ENCODE measurements at places on chromosomes 6 and 20. TPM values are rescaled to one million over a fixed set of nuclear protein-coding genes. Genes with fewer than 3 reads are reported as not detected.

DNA sequence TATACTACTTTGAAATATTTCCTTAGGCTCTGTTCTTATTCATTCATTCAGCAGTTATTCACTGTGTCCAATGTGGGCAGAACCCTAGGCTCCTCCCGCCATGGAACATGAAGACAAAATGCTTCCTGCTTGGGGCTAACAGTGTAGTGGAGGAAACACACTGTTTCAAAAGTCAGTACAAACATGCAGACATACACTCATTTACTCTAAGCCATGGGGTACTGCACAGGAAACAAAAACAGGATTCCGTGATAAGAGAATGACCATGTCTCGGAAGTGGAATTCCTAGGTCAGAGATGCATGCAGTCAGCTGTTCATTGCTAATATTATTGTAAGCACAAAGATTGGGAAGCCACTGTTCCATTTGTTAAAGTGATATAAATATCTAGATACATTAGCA, 18.4 kb upstream of the FAM209A start:
- DNase-seq, result no peak

DNA sequence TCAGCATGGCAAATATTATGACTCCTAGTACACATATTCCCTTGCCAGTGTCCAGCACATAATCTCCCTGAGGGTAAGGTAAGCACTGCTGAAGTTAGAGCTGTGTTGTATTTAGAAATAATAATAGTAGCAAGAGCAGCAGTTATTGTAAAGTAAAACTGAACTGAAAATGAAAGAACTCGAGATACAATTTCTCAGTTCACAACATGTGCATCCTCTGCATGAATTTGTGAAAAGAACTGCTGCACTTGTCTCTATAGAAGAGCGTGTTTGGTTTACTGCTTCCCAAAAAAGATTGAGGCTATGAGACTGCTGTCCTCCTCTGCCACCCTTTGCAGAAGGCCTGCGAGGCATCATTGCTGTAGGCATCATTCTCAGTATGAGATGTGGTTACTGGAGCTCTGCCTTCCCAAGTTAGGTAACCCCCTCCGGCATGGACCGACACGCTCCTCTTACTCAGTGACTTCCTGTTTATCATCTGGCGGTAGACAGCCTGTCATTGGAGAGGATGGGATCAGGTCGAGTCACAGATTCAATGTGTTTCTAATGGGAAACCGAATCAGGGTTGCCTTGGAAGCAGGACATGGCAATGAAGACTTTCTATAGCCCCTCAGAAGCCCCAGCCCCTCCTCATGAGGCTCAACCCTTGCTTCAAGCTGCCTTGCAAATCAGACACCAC, 48.1 kb downstream of the SLC24A3 start:
- no peak for DNase-seq

The ZFP64 gene
- total RNA-seq, result 10.8 TPM

DNA sequence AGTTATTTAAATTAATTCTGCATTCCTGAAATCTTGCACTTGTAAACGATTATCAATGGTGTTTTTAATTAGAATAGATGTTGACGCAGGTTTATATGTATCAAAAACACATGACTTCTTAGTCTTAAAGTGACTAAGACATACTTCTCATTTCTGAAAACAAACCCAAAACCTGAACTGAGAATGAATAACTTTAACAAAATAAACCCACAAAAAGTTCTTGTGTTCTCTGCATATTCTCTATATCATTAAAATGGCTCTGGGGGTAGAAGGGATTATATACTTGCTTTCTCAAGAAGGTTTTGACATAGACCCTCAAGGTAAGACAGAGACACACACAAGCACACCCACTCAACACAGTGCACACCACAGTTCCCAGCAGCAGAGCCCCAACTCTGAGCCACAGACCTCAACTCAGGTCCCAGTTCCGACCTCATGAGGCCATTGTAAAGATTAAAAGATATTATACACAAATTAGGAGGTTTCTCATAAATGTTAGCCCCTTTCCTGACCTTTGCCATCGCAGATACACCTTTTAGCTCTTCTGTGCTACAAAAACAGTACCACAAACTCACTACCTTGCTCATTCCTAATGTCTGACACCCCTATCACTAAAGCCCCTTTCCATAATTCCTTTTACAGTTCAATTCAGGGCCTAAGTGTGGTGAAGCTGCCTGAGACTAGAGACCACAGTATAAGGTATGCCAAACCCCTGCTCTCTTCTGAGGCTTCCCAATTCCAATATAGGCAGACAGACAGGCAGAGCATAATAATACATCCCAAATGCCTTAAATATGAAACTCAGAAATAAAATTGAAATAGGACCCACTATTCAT, 267.8 kb downstream of the PTPRK start:
- no peak for DNase-seq

- DNase-seq, result no peak
Observed at GRCh38 chr6:10951675-10952282, 64.9 kb downstream of the SYCP2L start.

DNA sequence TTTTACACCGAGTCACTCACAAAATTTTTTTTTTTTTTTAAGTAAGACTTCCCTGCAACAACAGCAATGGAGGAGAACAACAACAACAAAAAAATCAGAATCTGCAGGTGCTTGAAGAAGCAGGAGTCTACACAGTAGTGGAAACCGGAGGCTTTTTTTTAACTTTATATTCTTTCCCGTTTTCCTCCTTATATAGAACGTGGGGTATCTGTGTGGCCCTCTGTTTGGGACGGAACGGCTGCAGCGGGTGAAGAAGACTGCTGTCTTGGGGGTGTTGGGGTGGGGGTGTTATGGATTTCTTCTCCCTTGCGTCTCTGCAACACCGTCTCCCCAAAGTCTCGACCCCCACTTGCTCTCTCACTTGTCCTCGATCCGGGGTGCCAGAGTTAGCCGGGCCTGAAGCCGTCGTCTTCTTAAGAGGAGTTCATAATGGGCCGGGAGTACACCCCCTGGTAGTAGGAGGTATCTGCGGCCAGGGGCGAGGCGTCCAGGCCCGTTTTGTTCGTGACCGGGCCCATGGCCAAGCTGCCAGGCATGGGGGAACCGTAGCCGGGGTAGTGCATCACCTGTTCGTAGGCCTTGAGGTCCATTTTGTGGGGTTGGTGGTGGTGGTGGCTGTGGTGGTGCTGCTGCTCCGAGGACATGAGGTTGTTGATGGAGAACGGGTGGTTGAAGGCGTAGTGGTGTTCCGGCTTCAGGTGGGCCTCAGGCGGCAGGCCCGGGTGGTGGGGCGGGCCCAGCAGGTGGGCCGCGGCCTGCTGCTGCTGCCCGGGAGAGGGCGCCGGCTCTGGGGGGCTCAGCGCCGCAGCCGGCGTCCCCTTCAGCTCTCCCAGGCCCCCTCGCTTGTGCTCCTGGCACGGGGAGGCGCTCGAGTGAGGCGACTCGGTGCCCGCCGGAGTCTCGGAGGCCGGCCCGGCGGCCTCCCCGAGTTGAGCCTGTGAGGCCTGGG, 2.7 kb downstream of the FOXA2 start:
- DNase-seq, result no peak

DNA sequence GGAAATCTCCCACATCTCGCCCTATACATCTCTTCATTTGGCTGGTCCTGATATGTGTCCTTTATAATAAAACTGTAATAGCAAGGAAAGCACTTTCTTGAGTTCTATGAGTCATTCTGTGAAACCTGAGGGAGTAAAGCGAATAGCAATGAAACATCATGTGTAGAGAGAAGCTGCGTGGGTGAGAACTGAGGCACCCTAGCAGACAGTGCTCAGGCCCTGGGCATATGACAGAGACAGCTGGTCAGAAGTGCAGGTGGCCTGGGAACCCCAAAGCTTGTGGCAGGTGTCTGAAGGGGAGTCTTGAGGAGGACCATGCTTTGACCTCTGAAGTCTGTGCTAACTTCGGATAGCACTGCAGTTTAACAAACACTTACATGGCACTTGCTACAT, 1.3 kb upstream of the BLOC1S5 start:
- DNase-seq, result no peak

DNA sequence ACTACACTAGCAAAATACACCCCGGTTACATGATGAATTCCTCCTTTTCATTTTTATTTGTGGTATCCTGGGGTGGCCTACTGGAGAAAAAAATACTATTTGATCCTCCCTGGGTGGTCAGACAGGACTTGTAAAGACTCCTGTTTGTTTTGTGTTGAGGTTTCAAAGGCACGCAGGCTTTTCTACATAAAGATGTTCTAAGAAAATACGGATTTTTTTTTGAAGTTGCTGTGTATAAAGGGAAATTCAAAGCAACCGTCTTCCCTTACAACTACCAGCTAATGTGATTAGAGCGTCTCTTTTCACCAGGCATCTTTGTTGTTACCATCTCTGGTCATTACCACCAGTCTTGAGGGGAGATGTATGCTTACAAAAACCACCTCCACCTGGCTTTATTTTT, 187.1 kb downstream of the SOX4 start:
- no peak for DNase-seq

The SLC17A1 gene
- not detected for total RNA-seq

- no peak for DNase-seq
Observed at GRCh38 chr20:58554541-58554940, 39.3 kb upstream of the APCDD1L start.

DNA sequence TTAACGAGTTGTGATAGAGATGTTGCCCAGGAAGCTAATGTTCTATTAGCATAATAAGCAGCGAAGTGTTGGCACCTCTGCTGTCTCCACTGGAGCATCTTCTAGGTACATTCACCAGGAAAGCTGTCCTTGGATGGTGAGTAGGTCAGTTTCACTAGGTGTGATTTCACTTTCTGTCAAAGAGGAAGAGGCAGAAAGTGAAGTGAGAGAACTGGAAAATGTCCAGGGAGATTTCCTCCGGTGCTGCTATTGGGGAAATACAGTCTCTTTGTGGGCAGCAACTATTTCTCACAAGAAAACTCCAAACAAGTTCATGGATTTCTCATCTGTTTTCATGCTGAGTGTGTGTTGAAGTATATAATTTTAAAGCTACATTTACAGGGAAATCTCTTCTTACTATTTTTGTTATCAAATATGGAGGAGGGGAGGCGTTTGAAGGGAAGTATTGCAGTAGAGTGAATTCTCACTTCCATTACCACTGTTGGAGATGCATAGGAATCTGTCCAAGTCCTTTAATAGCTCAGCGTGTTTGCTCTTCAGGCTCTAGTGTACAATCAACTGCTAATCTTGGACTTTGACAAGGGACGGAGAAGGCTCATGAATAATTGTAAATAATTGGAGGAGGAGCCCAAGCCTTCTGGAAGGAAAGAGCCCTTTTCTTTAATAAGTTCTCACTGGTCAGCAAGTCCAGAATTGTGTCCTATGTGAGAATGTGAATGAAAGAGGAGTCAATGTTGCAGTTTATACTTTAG, 16.1 kb upstream of the TSBP1 start:
- DNase-seq, result no peak

GRCh38 chr6:107818272-107818671, 5.8 kb downstream of the SCML4 start:
- DNase-seq, result no peak

DNA sequence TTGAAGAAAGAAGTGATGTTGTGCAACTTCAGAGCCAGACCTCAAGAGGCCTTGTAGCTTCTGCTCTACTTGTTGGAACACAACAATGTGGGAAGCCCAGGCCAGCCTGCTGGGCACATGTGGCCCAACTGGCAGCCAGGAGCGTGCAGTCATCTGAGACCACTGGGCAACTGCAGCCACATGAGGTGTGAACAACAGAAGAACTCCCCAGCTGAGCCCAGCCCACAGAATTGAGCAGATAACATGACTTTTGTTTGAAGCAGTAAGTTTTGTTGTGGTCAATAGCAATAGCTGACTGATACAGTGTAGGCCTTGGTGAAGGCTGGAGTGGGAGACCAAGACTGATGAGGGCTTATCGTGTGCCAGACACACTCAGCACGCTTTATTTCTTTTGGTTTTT, 8.6 kb upstream of the ADAM33 start:
- no peak for DNase-seq

The CDC5L gene
- total RNA-seq, result 18.5 TPM

DNA sequence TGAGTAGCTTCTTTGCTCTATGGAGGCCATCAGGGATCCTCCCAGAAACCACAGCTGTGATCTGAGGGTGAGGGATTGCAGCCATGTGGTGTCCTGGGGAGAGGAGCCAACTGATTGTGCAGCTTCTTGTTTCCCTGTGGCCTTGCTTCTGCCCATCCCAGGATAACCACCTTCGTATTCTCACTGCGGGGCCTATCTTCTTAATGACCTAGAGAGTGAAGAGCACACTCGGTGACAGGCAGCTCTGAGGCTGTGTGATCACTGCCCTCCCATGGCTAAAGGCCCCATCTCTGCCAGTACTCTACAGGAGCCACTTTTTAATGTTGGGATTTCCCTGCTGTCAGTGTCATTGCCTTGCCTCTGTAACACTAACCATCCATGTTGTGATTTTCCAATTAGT, 5.3 kb upstream of the RAET1L start:
- DNase-seq, result no peak

DNA sequence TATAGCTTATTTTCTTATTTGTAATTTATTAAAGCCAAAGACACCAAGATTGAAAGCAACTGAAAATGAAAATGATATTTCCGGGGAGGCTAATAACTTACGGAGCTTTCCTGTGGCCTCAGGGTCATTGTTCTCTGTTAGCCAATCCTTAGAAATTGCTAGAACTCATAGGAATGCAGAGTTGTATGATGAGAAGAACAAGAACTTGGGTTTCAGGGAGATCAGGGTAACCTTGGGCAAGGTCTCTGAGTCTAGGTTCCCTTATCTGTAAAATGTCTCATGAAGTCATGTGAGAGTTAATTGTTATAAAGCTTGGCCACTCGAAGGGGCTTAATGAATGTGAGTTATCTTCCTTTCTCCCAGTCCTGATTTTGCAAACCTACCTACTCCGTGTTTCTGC, 20.1 kb upstream of the SERINC3 start:
- DNase-seq, result no peak

DNA sequence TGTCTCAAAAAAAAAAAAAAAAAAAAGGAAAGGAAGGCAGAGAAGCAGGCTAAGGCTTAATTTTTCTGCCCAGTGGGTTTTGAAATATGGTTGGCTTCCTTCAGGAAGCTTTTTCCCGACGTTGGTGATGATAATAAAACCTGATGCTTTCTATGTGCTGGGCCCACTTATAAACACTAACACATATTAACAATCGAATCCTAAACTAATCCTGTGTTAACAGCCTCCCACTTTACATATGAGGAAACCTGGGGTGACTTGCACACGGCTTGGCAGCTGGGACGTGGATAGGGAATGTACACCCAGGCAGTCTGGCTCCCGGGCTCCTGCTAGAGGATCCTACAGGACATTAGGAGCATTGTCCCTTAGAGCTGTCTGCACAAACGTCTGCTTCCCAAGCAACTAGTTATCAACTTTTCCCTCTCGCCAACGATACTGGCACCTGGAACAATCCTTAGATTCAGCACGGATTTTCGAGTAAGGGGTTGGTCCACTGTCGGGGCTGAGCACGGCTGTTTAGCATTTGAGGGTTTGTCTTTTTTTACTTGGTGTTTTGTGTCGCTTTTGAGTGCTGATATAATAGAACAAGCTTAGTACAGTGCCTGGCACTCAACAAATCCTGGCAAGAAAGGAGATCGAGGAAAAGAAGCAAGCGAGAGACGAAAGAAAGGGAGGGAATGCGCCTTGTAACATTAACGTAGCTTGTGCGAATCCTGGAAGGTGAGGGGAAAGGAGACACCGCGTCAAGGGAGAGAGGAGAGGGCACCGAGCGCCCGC, 622 bp upstream of the KIZ start:
- DNase-seq, result peak; percentile 68

The FAM162B gene
- 3.4 TPM for total RNA-seq

- DNase-seq, result peak; percentile 68
Observed at GRCh38 chr6:113857556-113858479, 673 bp downstream of the MARCKS start.

The C6orf118 gene
- total RNA-seq, result not detected

The CLVS2 gene
- total RNA-seq, result not detected

The BPIFA1 gene
- not detected for total RNA-seq

The ZNFX1 gene
- 55.8 TPM for total RNA-seq

Measured in heart left ventricle (tissue), 16 donors.